Osteocyte (in vitro differentiated cells): ENCODE measurements at places on chromosomes 2 and 18.

DNA sequence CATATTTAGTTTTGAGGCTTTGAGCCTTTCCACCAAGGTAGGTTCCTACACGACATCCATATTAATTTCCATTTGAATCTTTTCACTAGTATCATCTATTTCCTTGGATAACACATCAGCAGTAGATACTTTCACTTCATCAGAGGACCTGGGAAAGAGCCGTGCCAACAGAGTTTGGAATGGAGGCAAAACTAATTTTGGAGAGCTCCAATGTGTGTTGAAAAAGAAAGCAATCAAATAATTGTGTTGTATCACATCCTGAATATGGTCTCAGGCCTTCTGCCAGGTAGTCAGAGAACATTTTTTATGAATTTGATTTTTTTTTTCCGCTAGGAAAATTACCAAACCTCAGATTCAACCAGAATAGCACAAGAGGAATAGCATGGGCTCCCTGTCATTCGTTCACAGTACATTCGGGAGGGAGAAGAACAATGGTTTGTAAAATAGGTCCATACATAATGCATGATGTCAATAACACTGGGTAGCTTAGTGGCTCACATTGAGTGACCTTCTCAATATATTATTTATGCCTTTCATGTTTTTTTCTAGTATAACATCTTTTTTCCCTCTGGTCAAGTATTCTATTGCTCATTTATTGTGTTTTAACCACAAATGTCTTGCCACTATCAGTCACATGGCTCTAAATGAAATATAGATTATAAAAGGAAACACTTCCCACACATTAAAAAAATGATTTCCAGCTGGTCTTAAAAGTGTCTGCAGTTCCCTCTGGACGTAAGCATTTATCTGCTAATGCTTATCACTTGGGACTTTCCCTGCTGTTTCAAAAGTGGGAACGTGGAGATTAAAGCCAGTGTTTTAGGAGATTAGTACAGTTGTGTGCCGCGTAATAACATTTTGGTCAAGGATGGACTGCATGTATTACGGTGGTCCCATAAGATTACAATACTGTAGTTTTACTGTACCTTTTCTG lies 68.6 kb upstream of the RAPH1 start:
- no peak for DNase-seq

GRCh38 chr2:55420871-55421270 lies 1.2 kb upstream of the CCDC88A start:
- DNase-seq, result no peak

GRCh38 chr18:40440088-40440487 lies 1514.9 kb upstream of the PIK3C3 start:
- DNase-seq, result no peak

DNA sequence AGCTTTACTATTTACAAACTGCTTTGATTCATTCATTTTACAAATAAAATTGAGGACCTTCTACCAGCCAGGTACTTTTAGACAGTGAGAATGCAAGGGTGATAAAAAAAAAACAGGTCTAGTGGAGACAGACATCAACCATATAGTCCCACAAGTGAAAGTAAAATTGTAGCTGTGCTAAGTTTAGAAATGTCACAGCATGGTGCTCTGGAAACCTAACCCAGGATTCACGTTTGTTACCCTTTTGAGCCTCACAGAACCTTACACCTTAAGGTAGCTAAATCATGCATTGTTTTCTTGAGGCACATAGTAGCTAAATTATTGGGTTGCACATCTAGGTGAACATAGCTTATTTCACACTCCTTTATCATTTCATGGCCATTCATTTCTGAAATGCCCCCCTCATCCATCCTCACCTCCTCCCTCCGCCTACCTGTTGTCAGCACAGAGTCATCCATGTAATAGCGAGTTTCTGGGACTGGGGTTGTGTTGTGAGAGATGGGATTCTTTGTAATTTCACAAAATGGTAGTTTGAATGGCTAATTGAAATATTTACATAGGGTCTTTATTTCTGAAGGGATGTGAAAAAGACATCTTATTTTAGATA lies 7.1 kb downstream of the MTA3 start:
- no peak for DNase-seq

GRCh38 chr2:6920743-6921064 lies 3.5 kb downstream of the RNF144A start:
- DNase-seq, result no peak
